ENCODE measurements at places on chromosomes 5 and 9. TPM values are rescaled to one million over a fixed set of nuclear protein-coding genes. Genes with fewer than 3 reads are reported as not detected.
A peak's percentile ranks its signal among the peaks of the same experiment; 100 is the strongest.

DNA sequence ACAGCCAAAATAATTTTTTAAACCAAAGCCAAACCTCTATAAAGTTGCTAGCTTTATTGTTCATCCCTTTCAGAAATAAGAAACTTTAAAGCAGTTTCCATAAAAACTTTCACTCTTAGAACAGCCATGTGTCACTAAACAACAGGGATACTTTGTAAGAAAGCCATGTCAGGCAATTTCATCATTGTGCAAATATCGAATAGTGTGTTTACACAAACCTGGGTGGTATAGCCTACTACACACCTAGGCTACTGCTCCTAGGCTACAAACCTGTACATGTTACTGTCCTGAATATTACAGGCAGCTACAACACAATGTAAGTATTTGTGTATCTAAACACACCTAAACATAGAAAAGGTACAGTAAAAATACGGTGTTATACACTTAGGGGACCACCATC is 59.9 kb downstream of the TLE1 start:
- no peak for DNase-seq

DNA sequence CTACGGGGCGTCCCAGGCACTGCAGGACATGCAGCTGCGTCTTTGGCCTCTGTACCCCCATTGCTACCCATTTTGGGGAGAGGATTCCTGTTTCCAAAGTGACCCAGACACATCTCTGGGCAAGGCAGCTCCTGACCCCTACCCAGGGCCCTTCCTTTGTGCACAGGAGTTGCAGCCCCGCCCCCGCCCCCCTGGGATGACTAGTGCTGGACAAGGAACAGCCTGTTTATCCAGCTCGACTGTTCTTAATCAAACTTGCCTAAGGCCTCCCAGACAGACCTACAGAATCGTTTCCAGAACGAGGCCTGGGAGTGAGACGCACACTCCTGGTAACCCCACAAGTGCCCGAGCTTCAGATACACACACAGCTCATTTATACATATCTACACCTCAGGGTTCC is 13.2 kb downstream of the DIPK1B start:
- DNase-seq, result no peak

DNA sequence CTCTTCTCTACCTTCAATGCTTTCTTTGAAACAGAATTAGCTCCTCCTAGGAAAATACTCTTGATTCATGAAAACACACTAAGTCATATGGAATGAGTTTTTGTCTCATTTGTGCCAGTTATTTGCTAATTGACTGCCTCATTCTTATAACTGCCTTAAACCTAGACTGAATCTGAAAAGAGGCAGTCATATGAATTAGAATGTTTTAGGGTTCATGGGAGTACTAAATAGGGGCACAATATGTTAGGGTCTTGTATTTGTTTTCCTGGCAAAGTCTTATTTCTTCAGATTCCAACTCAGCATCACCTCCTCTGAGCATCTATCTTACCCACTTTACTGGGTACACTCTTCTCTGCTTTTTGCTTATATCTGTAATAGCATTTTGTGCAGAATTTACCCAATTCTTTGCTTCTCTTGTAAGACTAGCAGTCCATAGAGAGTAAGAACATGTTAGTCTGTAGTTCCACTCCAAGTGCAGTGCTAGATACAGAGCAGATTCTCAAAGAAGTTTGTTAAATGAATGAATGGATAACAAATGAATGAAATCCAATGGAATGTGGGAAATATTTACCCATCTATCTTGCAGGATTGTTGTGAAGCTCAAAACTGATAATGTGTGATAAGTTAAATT is 43.9 kb upstream of the ALDH1A1 start:
- no peak for DNase-seq

DNA sequence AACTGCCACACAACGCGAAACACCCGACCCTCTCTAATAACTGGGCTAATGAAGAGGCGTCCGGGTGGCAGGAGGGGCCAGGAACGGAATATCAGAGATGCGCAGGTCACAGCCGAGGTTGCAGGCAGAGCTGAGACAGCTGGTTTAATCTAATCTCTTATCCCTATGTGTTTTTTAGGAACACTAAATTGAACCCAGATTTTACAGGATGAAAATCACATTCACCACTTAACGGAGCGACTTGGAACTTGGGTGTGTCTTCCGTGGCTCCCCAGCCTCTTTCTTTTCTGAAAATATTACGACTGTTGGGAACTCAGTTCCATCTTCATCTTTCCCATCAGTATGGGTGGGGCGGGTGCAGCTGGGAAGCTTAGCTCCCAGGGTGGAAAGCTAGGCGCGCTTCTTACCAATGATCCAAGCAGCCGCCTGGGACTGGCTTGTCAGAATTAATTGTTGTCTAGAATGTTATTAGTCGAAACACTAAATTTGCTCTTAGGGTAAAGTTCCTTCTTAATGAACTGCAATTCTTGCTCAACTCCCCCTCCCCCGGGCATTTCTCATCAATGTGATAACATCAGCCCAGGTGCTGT is 92.5 kb downstream of the IRX2 start:
- DNase-seq, result no peak

- DNase-seq, result no peak
These were observed 159.6 kb upstream of the ANKH start for GRCh38 chr5:15031180-15031579.

GRCh38 chr5:168826246-168826725 is 247.1 kb upstream of the PANK3 start:
- no peak for DNase-seq

DNA sequence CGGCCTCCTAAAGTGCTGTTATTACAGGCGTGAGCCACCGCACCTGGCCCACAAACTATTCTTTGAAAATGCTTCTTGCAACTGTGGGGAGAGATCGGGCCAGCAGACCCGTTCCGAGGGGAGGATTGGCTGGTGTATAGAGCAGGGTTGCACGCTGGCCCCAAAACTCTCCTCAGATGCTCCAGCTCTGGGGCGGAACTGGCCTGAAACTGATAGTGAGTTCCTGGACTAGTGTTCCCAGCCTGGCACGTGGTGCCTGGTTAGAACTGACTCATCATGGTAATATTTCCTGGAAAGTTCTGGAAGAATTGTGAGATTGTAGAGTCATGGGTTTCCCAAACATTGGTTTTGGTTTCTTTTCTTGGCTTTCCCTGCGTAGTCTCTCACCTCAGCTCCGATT is 120.5 kb downstream of the FBXL7 start:
- peak; percentile 68 for DNase-seq

GRCh38 chr5:55290991-55291390 is 16.5 kb downstream of the DHX29 start:
- no peak for DNase-seq

GRCh38 chr5:143319437-143320227 is 83.9 kb downstream of the NR3C1 start:
- no peak for DNase-seq

GRCh38 chr5:57442080-57442839 is 40.4 kb downstream of the ACTBL2 start:
- DNase-seq, result no peak

DNA sequence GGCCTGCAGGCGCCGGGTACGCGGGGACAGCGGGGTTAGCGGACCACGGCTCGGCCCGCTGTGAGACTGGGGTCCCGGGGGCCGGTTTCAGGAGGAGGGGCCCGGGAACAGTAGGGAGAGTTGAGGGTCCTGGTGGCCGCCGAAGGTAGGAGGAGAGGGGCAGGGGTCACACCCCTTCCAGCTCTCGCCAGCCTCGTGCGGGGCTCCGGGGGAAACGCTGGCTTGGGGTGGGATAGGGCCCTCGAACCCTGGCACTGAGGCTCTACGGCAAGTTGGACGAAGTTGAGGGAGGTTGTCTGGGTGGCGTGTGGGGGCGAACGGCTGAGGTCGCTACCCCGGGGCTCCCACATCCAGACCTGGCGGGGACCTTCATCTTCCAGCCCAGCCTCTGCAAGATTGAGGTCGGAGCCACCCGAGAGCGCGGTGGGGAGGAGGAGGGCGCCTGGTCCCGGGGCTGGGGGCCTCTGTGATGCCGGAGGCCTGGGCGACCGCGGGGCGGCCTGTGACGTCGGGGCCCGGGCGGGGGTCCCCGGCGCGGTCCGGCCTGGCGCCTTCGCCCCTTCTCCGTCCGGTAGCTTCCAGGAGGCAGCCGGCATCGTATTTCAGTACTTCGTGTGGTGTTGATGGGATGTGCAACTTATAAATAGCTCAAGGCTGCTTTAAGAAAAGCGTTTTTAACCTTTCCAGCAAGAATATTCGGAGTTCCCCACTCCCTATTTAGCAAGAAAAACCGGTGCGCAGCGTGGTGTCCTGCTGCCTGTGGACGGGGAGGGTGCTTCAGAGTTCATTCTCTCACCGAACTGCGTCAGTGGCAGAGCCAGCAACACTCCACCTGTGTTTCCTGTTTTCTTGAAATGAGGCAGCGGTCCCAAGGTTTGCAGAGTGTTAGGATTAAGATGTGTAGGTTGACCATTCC is 902 bp downstream of the HABP4 start:
- no peak for DNase-seq

GRCh38 chr9:130936285-130937117 is 2.5 kb downstream of the FIBCD1 start:
- no peak for DNase-seq

- no peak for DNase-seq
These were observed 193.0 kb downstream of the XRCC4 start for GRCh38 chr5:83270311-83270710.

DNA sequence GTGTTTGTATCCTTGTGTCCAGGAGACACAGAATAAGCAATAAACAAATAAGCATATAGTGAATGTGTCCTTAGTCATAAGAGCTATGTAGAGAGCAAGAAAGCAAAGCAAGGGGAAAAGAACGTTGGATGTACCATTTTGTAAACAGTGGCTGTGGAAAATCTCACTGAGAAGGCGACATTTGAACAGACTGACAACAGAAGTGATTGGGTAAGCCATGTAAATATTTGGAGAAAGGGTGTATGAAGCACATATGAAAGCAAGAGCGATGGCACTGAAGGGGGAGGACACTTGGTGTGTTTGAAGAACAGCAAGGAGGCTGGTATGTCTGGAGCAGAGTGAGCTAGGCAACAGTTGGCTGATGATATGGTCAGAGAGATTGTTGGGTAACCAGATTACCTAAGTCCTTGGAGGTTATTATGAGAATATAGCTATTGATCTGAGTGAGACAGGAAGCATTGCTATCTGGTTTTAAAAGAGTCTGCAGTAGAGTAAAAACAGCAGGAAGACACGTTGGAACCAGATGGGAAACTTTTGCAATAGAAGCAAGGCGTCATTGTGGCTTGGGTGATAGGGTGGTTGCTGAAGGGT is 115.5 kb upstream of the IL7R start:
- no peak for DNase-seq

DNA sequence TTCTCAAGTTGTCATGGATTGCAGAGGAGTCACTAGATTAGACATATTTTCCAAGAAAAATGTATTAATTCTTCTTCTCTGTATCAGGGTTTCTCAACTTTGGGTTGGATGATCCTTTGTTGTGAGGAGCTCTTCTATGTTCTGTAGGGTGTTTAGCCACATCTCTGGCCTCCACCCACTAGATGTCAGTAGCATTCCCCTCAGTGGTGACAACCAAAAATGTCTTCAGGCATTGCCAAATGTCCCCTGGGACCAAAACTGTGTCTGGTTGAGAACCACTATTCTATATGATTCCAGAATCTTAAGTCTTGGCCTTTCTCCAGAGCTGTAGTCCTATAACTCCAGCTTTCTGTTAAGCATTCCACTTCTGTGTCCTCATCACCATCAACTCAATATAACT is 220.9 kb downstream of the KIAA0825 start:
- DNase-seq, result no peak

ACTBL2 gene
- total RNA-seq, result not detected

TEX48 gene
- total RNA-seq, result not detected

PRDM9 gene
- not detected for total RNA-seq

ECSCR gene
- total RNA-seq, result 35.4 TPM

INSL6 gene
- not detected for total RNA-seq

PCDHA11 gene
- 0.12 TPM for total RNA-seq

PSD2 gene
- total RNA-seq, result 0.19 TPM

KLHL9 gene
- 10.7 TPM for total RNA-seq

ARAP3 gene
- total RNA-seq, result 12.5 TPM

GLRA1 gene
- not detected for total RNA-seq

CENPK gene
- not detected for total RNA-seq

DBH gene
- total RNA-seq, result not detected

IFNA2 gene
- not detected for total RNA-seq
